Activated CD4-positive, alpha-beta memory T cell treated with anti-CD3 and anti-CD28 coated beads, Interleukin-2, amount 10 ng/mL, durations not matched to agents 7 days and 5 days (primary cell): ENCODE measurements at places on chromosomes 12 and 14. TPM values are rescaled to one million over a fixed set of nuclear protein-coding genes. Genes with fewer than 3 reads are reported as not detected.

Gene ST8SIA1
- total RNA-seq = 3.1 TPM

Gene OTX2
- total RNA-seq = not detected

Gene IRF9
- total RNA-seq = 262 TPM

Gene LMNTD1
- not detected for total RNA-seq

Gene SMCO2
- total RNA-seq = 0.38 TPM

Gene OR11H12
- total RNA-seq = not detected

Gene DIO3
- total RNA-seq = not detected

GRCh38 chr12:121096199-121096798 lies 36.4 kb upstream of the P2RX7 start:
- no peak overlapping the region for H3K4me3 ChIP-seq
- DNase-seq = no peak
- peaks cover 38% of the 10 kb centered on the region for H3K4me1 ChIP-seq

DNA sequence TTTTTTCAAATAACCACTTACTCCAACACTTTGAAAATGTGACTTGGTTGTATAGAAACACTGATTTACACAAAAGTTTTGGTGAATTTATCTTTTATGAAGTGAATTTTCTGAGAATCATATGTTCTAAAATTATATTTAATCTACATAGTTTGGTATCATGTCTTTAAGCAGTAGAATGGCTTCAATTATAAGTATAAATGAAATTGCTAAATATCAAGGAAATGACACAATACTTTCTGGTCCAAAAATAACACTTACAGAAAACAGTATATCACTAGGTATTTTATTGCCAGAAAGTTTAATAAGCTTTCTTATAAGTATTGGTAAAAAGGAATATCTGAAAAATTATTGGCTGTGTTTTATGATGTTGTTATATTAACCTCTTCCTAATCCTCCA lies 90.9 kb downstream of the SRGAP1 start:
- peaks cover 11% of the 10 kb centered on the region for H3K27me3 ChIP-seq
- H3K27ac ChIP-seq = no peak overlapping the region
- no peak overlapping the region for H3K4me3 ChIP-seq
- no peaks in the 10 kb centered on the region for H3K36me3 ChIP-seq
- no peak for DNase-seq

DNA sequence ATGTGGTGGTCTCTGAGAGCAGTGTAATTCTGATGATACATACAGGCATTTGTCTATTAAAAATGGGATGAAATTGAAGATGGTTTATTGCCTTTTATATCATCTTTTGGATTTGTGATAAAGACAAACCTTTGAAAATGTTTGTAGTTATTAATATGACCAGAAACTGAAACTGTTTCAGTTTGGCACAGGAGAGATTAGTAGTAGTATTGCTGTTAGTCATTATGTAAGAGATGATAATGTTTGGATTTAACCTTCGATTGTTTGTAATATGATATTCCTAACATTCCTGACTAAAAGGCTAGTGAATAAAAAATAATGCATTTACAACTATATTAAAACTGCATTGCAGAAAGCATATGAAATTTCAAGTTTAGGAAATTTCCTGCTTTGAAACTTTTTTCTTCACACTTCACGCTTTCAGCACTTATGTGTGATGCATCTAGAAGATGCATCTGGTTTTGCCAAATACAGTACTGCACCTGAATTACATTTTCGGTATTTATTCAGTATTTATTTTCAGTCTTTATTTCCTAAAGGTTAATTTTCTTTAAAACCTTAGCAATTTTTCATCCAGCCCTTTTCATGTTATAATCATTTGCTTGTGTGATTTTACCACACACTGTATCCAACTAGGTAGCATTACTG lies 25.5 kb downstream of the ADIPOR2 start:
- H3K36me3 ChIP-seq = peaks cover 40% of the 10 kb centered on the region
- no peak for DNase-seq
- peaks cover 11% of the 10 kb centered on the region for H3K4me1 ChIP-seq
- H3K27me3 ChIP-seq = no peaks in the 10 kb centered on the region
- H3K4me3 ChIP-seq = no peak overlapping the region

DNA sequence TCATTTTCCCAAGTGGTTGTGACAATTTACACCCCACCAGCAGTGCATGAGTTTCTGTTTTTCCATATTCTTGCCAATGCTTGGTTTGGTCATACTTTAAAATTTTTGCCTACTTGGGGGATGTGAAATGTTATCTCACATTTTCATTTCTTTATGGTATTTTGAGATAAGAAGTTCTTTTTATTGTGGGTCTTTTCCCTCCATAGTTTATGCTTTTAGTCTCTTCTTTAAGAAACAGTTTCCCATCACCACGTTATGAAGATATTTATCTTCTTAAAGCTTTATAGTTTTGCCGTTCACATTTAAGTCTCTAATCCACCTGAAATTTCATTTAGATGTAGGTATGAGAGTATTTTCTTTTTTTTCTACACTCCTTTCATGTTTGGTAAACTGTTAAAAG lies 95.7 kb downstream of the PPM1A start:
- DNase-seq = no peak
- no peaks in the 10 kb centered on the region for H3K36me3 ChIP-seq
- peaks cover 14% of the 10 kb centered on the region for H3K27me3 ChIP-seq
- no peak overlapping the region for H3K4me3 ChIP-seq
- H3K27ac ChIP-seq = no peak overlapping the region

- DNase-seq = no peak
- H3K36me3 ChIP-seq = peaks cover 10% of the 10 kb centered on the region
- no peaks in the 10 kb centered on the region for H3K27me3 ChIP-seq
- no peaks in the 10 kb centered on the region for H3K4me1 ChIP-seq
Measured at GRCh38 chr14:68306265-68306933, 486.5 kb downstream of the ZFP36L1 start.

- peak overlapping the region; percentile 28 for H3K4me3 ChIP-seq
- peak overlapping the region; percentile 72 for H3K27ac ChIP-seq
- no peaks in the 10 kb centered on the region for H3K27me3 ChIP-seq
- H3K4me1 ChIP-seq = peaks cover 48% of the 10 kb centered on the region
- H3K36me3 ChIP-seq = peaks cover 66% of the 10 kb centered on the region
Measured at GRCh38 chr12:110015132-110015531, 15.9 kb downstream of the ANKRD13A start.

- H3K4me3 ChIP-seq = no peak overlapping the region
- no peak for DNase-seq
- no peak overlapping the region for H3K27ac ChIP-seq
- no peaks in the 10 kb centered on the region for H3K36me3 ChIP-seq
Measured at GRCh38 chr14:59739794-59740193, 130.8 kb downstream of the RTN1 start.

- H3K27ac ChIP-seq = no peak overlapping the region
- no peaks in the 10 kb centered on the region for H3K4me1 ChIP-seq
- no peak for DNase-seq
- H3K27me3 ChIP-seq = no peaks in the 10 kb centered on the region
- no peaks in the 10 kb centered on the region for H3K36me3 ChIP-seq
- H3K4me3 ChIP-seq = no peak overlapping the region
Measured at GRCh38 chr12:30110958-30111586, 327.3 kb upstream of the TMTC1 start.

DNA sequence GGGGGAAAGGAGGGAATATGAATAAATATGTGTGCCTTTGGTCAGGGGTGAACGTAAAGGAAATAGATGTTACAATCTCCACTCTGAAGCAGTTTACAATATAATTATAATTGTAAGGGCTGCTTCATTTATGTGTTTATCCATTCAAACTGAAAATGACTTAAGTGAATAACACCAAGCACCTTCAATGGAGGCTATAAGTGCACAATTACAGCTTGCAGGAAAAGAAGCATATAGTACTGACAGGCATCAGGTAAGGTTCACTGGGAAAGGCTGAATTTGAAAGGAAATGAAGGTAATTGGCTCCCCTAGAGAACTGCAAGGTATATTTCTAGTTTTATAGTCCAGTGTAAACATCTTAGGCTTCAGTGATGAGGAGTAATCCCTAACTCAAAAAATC lies 192.7 kb downstream of the STXBP6 start:
- H3K36me3 ChIP-seq = no peaks in the 10 kb centered on the region
- no peak for DNase-seq
- H3K27me3 ChIP-seq = peaks cover 7% of the 10 kb centered on the region
- H3K4me3 ChIP-seq = no peak overlapping the region
- no peak overlapping the region for H3K27ac ChIP-seq

- no peak for DNase-seq
- no peaks in the 10 kb centered on the region for H3K4me1 ChIP-seq
- no peak overlapping the region for H3K27ac ChIP-seq
- H3K4me3 ChIP-seq = no peak overlapping the region
Measured at GRCh38 chr14:31894351-31894750, 182.8 kb upstream of the ARHGAP5 start.

DNA sequence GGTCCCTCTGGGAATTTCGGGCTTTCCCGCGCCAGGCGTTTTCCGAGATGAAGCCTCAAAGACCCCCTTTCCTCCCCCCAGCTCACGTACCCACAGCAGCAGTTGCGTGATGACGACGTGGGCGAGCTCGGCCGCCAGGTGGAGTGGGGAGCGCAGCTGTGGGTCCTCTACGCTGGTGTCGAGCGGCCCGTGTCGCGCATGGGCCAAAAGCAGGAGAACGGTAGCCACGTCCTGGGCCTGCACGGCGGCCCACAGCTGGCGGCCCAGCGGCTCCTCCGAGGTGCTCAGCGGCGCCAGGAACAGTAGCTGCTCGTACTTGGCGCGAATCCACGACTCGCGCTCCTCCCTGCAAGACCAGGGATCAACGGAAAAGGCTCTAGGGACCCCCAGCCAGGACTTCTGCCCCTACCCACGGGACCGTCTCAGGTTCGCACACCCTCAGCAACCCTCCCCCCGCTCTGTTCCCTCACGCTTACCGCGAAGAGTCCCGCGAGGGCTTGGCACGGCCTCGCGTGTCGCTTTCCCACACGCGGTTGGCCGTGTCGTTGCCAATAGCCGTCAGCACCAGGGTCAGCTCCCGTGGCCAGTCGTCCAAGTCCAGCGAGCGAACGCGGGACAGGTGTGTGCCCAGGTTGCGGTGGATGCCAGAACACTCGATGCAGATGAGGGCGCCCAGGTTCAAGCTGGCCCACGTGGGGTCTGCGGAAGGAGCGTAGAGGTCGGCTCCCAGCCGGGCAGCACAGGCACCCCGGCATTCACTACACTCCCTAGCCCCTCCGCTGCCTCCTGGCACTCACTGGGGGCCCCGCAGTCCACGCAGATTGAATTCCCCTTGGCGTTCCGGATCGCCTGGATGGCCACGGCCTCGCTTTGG lies 11.4 kb downstream of the AGAP2 start:
- peaks cover 65% of the 10 kb centered on the region for H3K36me3 ChIP-seq
- DNase-seq = peak; percentile 16
- H3K4me3 ChIP-seq = no peak overlapping the region
- H3K4me1 ChIP-seq = peaks cover 2% of the 10 kb centered on the region

DNA sequence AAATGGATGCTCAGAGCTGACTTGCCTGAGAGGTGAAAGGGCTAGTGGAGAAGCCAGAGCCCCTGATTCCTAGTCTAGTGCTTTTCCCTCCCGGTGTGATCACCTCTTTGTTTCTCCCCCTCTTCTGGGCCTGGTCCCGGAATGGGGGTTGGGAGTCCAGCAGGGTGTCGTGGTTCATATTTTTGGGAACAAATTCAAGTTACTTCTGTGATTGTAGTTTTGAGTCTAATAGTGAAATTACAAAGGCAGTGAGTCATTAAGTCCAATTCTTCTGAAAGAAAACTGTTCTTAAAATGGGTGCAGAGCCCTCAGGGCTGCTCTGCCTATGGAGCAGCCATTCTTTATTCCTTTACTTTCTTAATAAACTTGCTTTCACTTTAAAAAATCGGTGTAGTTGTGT lies 7.6 kb downstream of the SUSD6 start:
- peaks cover 94% of the 10 kb centered on the region for H3K4me1 ChIP-seq
- peaks cover 47% of the 10 kb centered on the region for H3K36me3 ChIP-seq
- H3K27me3 ChIP-seq = no peaks in the 10 kb centered on the region
